ENCODE measurements at places on chromosomes 5 and 9.
A peak's percentile ranks its signal among the peaks of the same experiment; 100 is the strongest.

- no peak for DNase-seq
These were observed 194.9 kb downstream of the RFX3 start for GRCh38 chr9:3330792-3331420.

GRCh38 chr9:94472806-94473360 lies 82.0 kb upstream of the PCAT7 start:
- no peak for DNase-seq

DNA sequence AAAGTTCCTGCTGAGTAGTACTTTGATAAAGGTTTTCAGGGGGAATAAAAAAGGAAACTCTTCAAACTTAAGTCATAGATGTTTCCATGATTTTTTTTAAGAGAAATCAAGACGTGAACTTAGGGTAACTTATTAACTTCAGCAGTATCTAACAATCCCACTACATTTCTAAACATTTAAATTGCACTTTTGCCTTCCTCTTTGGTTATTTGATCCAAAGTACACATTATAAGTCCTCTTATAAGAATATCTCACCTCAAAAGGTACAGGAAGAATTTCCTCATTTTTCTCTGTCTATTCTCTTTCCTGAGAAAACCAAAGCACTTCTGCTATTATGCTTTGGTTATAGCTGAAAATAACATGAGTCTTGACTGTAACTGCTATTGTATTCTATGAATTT lies 7.9 kb downstream of the PTPRD start:
- no peak for DNase-seq

DNA sequence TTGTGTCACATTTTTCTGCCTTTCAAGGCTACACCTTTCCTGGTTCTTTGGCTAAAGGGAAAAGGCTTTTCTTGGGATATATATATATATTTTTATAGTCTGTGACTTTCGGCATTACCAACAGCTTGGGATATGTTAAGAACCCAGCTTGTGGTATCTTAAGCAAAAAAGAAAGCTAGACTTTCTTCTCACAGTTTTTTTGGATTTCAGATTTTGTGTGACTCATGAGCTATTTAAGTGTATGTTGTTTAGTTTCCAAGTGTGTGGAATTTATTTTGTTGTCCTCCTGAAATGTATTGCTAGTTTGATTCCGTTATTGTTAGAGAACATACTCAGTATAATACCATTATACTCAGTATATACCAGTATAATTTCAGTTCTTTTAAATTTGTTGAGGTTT lies 64.8 kb downstream of the ERCC6L2 start:
- no peak for DNase-seq

DNA sequence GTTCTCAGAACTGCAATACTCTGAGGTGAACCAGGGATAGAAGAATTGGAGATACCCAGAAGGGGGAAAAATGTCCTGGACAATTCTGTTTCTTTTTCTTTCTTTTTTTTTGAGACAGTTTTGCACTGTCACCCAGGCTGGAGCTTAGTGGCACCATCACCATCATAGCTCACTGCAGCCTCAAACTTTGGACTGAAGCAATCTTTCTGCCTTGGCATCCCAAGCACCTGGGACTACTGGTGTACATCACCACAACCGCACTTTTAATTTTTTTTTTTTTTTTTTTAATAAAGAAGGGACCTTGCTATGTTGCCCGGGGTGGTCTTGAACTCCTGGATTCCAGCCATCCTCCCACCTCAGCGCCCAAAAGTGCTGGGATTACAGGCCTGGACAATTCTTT lies 1.9 kb downstream of the EMB start:
- no peak for DNase-seq

GRCh38 chr9:127588740-127589506 lies 23.2 kb upstream of the STXBP1 start:
- DNase-seq, result no peak

GRCh38 chr9:94085062-94085639 lies 887 bp downstream of the PTPDC1 start:
- no peak for DNase-seq

DNA sequence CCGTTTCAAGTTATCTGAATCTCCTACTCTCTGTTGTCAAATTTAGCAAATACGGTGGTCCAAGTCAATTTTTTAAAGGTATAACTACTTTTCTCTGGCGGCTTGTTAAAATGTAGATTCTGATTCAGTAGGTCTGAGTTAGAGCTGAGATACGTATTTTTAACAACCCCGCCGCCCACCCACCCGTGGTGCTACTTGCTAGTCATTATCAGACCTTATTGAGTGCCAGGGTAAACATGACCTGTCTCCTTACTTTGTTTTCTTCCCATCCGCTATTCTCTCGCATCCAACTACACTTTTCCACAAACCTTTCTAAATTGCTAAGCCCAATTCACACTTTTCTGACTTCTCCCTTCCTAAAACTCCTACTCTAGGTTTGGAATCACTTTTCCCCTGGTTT lies 694 bp upstream of the PLAA start:
- no peak for DNase-seq

GRCh38 chr5:125325488-125326149 lies 579.2 kb upstream of the ZNF608 start:
- no peak for DNase-seq

GRCh38 chr9:88814577-88814976 lies 176.7 kb upstream of the S1PR3 start:
- DNase-seq, result no peak

DNA sequence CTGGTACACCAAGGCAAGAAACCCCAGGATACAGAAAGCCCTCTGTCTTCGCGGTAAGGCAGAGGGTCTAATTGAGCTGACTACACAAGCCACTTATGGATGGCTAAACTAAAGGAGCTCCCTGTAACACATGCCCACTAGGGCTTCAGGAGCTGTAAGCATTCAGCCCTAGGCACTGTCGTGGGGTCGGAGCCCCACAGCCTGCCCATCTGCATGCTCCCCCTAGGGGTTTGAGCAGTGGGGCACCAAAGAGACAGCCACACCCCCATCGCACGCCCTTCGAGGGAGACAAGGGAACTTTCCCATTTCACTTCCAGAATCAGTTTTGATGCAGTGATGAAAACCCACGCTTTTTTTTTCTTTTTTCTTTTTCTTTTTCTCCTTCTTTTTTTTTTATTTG lies 11.0 kb upstream of the MTMR12 start:
- DNase-seq, result no peak

DNA sequence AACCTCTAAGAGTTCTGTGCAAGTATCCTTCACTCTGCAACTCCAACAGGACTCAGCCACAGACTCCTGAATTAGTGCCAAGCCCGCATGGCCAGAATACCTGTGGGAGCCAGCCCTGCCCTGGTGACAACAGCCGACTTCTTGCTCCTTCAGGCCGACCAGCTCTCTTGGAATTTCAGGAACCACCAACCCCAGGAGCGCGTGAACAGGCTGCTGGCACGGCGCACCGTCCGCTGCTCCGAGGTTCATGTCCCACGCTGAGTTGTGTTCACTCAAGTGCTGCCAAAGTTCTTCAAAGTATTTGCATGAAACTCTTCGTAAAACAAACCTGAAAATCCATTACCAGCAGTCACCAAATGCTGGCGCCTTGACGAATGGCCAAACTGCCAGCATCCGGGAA lies 232.8 kb downstream of the NR2F1-AS1 start:
- DNase-seq, result no peak

GRCh38 chr9:94981723-94982090 lies 255.2 kb downstream of the AOPEP start:
- no peak for DNase-seq

DNA sequence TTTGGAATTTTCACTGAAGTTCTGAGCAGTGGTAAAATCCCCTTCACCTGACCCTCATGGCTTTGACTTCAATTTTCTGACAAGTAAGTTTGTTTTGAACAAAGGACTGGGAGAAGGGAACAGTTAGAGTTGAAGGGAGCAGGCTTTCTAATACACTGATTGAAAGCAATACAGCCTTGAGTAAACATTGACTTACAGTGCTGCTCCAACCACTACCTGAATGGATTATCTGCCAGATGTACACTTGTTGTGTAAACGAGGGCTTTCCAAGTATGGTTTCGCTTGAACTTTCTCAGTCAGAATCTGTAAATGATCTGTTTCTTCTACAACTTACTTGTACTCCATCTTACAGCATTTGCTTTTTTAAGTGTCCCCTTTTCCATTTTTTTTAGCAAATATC lies 1414.9 kb upstream of the NUDT12 start:
- no peak for DNase-seq

DNA sequence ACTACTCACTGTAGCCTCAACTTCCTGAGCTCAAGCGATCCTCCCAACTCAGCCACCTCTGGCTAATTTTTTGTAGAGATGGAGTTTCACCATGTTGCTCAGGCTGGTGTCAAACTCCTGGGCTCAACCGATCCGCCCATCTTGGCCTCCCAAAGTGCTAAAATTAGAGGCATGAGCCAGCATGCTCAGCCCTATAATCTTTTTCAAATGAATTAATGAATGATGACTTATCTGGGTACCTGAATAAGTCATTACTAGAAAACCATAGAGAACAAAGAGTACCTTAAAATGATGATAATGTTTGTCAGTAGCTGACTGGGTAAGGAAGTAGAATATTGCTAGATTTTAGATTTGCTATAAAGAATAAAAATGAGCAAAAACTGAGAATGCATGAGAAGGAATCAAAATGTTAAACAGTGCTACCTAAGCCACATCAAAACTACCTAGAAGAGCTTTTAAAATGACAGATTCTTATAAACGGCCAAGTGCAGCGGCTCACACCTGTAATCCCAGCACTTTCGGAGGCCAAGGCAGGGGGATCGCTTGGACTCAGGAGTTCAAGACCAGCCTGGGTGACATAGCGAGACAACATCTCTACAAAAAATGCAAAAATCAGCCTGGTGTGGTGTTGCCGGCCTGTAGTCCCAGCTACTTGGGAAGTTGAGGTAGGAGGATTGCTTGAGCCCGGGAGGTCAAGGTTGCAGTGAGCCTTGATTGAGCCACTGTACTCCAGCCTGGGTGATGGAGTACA lies 13.6 kb downstream of the FNBP1 start:
- no peak for DNase-seq

DNA sequence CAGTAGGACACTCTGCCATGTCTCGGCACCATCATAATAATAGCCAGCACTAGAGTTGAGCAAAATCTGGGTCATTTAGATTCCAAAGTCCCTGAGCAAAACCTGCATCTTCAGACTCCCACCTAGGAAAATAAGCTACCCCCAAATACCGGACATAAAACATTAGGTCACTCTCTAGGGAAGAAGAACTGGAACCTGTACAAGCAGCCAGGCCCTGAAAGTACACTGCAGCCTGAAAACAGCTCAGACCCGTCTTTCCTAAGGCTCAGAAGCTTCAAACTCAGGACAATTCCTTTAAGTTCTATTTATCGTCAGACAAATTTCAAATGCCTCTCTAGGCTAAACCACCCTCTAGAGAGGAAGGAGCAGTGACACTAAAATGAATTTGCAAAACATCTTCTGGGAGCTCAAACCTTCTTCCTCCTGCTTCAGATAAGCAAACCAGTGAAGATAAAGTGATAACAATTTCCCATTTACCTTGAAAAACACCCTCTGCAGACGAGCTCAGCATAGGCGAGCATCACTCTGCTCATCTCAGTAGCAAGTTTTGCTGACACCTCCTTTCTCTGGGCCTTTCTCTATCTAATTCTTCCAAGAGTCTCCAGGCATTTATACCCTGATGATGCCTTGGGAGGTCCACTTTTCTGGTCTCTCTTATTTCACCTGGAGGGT lies 34.0 kb downstream of the ADAM19 start:
- peak; percentile 54 for DNase-seq

GRCh38 chr9:121268851-121269641 lies 1.1 kb downstream of the GSN start:
- no peak for DNase-seq

DNA sequence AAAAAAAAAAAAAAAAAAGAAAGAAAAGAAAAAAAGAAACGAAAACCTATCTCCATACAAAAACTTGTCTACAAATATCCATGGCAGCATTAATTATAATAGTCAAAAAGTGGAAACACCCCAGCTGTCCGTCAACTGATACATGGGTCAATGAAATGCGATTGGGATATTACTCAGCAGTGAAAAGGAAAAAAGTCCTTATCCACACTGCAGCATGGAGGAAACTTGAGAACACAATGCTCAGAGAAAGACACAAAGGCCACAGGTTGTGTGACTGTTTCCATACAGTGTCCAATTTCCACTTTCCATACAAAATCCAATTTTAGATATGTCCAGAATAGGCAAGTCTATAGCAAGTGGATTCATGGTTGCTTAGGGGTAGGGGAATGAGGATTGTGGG lies 24.3 kb upstream of the NCS1 start:
- no peak for DNase-seq

- DNase-seq, result peak; percentile 85
These were observed 43.9 kb upstream of the PRRC2B start for GRCh38 chr9:131349881-131350563.

GRCh38 chr5:148437249-148437648 lies 53.5 kb downstream of the FBXO38 start:
- no peak for DNase-seq

DNA sequence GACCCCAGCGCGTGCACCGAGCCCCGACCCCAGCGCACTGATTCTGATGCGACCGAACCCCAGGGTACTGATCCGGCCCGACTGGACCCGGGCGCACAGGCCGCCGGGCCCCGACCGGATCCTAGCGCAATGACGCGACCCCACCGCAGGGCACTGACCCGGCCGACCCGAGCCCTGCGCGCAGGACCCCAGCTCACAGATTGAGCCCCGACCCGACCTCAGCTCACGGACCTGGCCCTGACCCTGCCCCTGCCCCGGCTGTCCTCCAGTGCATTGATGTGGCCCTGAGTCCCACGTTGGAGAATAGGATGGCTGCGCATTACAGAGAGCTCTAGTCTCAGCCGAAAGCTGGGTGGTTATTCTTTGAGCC lies 438 bp downstream of the TRIP13 start:
- DNase-seq, result no peak

- no peak for DNase-seq
These were observed 90.0 kb upstream of the POU5F2 start for GRCh38 chr5:93831449-93831848.

GRCh38 chr9:91036826-91037510 lies 235.3 kb downstream of the SYK start:
- DNase-seq, result peak; percentile 53

DNA sequence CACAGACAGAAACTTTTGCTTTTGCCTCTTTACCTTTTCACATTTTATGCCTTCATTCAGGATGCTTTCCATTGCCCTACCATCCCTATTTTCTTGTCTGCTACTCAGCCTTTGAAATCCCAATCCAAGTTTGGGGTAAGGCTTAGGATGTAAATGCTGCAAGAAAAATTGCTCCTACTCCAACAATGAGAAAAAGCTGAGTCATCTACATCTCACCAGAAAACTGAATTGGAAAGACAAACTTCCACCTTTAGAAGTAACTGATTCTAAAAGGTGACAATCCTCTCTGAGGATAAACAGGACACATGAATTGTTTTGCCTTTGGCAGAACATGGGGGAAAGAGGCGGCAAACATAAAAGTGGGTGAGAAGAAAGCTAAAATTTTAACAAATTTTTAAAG lies 295.6 kb downstream of the NR2F1-AS1 start:
- no peak for DNase-seq

- DNase-seq, result no peak
These were observed 509.3 kb upstream of the CTNND2 start for GRCh38 chr5:12413585-12413984.

All from CD4-positive, alpha-beta T cell treated with Interleukin-6 at 100 ng/mL for 8 hours (primary cell).